ENCODE measurements at places on chromosomes 16 and 17.

DNA sequence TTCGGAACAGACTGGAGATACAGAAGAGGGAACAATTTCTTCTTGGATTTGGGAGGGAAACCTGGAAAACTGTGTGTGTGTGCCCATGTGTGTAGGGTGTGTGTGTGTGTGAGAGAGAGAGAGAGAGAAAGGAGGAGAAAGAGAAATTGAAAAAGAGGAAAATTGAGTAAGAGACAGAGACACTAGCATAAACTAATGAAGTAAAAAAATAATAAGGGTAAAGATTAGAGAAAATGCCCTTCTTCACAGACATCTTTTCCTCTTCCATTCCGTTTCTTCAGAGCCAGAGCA lies 13.9 kb upstream of the HOXB2 start:
- DNase-seq: no peak

- no peak for DNase-seq
Measured at GRCh38 chr17:4617590-4618351, 23.7 kb downstream of the ALOX15 start.

DNA sequence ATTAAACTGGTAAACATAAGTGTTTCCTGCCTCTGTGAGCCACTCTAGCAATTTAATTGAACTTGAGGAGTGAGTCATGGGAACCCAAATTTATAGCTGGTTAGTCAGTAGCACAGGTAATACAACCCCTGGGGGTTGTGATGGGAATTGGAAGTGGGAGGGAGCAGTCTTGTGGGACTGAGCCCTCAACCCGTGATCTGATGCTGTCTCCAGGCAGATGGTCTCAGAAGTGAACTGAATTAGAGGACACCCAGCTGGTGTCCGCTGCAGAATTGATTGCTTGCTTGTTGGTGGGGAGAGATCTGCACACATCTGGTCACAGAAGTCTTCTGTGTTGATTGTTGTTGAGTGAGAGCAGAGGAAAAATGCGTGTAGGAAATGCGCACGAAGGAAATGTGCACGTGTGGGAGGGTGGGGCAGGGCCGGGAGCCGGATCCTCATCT lies 7.7 kb upstream of the ST6GALNAC2 start:
- DNase-seq: no peak

DNA sequence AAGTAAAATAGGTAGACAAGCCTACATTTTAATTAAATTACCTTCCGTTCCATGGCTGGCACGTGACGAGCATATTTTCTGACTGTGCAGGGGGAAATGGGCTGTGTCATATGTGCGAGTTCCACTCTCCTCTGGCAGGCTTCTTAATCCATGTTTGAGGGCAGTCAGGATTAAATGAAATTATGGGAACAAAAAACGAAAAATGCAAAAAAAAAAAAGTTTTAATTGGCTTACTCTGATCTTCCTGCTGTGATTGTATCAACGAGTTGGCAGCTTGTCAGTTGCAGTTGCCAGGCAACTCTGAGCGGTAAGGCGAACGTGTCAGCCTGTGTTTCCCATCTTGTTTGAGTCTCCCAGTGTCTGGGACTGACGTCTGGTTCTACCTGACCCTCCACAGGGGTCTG lies 302.9 kb upstream of the XYLT1 start:
- no peak for DNase-seq
